GM03348 (cell line): ENCODE measurements at places on chromosomes 5 and 9.

DNA sequence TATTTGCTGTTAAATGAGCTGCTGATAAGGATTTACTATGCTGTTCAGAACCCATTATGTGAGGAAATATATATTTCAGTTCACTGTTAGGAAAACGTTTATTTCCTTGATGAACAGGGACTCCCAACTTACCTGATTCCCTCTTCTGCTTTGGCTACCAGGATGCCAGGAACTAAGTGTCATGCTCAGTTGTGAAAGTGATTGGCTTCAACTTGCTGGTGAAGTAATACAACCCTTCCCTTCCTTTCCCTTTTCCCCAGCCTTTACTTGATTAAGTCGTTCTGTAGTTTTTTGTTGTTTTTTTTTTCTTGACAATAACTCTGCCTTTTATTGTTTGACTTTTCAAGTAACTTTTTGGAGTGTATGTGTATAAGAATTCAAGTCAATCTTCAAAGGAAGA, 309.3 kb downstream of the DOCK8 start:
- no peak for DNase-seq

GRCh38 chr9:81103597-81104471, 585.5 kb downstream of the TLE1 start:
- peak; percentile 31 for DNase-seq

- DNase-seq = no peak
Measured at GRCh38 chr5:36146390-36146789, 5.3 kb downstream of the LMBRD2 start.

DNA sequence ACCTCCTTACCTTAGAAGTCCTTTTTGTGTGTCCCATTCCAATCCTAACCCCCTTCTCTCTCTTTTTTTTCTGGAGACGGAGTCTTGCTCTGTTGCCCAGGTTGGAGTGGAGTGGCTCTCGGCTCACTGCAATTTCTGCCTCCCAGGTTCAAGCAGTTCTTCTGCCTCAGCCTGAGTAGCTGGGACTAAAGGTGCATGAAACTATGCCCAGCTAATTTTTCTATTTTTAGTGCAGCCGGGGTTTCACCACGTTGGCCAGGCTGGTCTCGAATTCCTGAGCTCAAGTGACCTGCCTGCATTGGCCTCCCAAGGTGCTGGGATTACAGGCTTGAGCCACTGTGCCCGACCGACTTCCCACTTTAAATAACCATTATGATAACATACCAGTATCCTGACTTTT, 17.5 kb downstream of the TMEM38B start:
- DNase-seq = no peak

DNA sequence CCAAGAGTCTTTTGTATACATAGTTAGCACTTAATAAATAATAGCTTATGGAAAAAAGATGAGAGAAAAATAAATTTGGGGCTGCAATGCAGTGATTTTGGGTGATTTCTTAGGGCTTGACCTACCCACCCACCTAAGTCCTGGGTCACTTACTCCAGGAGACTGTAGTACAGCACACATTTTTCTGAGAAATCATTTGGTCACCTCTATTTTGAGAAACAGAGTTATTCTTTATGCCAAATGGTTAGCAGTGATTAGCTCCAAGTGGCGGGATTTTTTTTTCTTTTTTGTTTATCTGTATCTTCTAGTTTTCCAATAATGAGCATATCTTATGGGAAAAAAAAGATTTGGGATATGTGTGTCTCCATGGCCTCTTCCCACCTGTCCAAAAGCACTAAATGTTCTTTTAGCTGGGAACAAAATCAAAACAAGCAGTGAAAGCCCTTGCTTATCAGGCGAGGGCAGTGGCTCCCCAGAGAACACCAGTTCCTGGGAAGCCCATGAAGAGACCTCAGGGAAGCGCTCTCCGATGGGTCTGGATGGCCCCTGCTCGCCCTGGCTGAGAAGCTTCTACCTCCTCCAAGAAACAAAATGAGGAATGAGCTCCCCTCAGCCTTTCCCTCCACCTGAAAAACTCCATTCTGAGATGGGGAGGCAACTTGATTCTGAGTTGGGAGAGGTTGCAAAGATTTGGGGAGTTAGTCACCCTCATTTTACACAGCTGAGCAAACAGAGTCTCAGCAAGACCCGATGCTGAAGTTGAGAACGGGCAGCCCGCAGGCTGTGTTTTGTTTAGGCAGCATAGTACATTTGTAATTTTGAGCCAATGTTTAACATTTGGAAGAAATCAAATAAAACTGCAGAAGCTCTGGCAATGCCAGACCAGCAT, 69.9 kb downstream of the CYFIP2 start:
- DNase-seq = peak; percentile 14

GRCh38 chr5:90345684-90346083, 63.9 kb downstream of the CETN3 start:
- DNase-seq = no peak

DNA sequence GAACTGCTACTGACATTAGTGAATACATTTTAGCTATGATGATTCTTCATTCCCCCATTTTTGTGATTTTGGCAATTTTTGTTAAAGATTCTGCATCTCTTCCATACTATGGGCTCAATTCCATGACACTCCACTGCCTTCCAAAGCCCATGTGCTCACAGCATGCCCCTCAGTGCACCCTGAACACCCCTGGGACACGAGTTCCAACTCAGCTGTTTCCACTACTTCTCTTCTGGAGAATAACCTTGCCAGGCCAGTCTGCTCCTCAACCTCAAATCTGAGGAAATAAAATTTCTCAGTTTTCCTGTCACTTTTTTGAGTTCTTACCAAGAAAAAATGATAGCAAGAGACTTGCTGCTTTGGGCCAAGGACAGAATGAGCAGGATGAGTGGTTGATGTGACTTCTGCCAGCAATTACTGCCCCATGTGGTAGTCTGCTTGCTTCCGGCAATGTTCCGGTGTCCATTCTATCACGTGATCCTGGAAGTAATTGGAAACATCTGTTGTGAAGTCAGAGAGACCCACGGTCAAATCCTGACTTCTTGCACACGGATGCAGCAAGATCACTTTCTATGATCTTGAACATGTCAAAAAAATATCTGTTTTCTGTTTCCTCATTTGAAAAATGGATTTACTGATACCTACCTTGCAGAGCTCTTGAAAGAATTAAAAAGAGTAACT, 58.3 kb downstream of the EGFLAM start:
- DNase-seq = peak; percentile 66

DNA sequence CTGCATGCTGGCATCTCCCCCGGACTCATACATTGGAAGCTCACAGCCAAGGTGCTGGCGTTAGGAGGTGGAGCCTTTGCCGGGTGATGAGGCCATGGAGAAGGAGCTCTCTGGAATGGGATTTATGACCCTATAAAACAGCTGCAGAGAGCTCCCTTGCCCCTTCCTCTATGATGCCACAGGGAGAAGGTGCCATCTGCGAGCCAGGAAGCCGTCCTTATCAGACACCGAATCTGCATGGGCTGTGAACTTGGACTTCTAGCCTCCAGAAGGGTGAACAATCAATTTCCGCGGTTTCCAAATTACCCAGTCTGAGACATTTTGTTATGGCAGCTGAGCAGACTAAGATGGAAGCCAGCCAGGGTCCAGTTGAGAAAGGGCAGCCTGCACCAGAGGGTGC, 381.2 kb upstream of the IRX1 start:
- DNase-seq = no peak

DNA sequence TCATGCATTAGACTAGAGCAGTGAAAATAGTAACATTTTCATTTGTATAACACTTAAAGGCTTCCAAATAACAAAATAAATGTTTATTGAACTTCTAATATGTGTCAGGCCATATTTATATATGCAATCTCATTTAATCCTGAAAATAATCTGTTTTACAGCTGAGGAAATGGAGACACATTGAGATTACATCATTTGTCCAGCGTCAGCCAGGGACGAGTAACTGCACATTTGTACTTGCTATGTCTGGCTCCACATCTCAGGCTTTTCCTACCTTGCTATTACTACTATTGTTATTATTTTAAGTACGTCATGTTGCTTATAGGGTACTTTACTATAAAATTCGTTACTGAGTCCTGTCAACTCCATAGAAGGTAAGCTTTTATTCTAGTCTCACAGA, 3.8 kb upstream of the C9 start:
- DNase-seq = no peak

- peak; percentile 89 for DNase-seq
Measured at GRCh38 chr9:69421908-69422801, 97.1 kb downstream of the ENTREP1 start.
